NCI-H460 (cell line): ENCODE measurements at places on chromosomes 2 and 18. TPM values are rescaled to one million over a fixed set of nuclear protein-coding genes. Genes with fewer than 3 reads are reported as not detected.

GRCh38 chr2:102253140-102253752 lies 58.1 kb upstream of the IL1RL1 start:
- no peak for DNase-seq

DSC1 gene
- 0.10 and 0.14 TPM in 2 replicates for total RNA-seq

GRCh38 chr2:40448476-40449079 lies 3.3 kb downstream of the SLC8A1 start:
- DNase-seq: peak; percentile 51

DNA sequence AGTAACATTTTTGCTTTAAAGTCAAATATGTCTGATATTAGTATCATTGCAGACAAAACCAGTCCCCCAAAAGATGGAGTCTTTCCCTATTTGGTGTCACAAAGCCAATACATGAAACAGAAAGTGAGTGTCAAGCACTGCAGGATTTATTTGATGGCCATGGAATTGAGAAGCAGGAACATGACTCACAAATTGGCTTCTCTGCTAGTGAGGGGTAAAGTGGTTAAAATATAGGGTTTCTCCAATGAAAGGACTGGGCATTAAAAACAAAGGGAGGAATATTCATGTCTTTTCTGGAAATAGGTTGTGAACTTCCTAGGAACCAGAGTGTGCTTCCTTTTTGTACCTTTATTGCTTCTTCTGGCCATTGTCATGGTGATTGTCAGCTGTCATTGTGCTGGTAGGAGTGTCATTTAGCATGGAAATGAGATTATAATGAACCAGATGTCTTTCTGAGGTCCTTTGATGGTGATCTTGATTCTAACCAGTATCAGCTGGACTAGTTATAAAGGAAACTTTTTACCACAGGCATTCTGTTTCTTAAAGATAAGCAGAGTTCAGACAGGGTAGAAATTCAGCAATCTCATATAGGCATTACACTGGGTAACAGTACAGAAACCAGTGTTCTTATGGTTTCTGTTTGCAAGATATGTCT lies 4.1 kb downstream of the REG1B start:
- no peak for DNase-seq

GRCh38 chr2:12642332-12642731 lies 74.4 kb upstream of the TRIB2 start:
- DNase-seq: no peak

DNA sequence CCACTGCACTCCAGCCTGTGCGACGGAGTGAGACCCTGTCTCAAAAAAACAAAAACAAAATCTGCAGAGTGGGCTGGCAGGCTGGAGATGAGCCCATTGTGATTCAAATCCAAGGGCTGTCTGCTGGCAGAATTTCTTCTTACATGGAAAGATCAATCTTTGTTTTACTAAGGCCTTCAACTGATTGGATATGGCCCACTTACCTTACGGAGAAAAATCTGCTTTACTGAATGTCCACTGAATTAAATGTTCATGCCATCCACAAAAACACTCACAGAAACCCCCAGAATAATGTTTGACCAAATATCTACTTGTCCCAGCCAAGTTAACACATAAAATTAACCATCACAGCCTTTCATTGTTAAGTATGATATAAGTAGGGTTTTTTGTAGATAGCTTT lies 8.3 kb upstream of the FMNL2 start:
- no peak for DNase-seq

PRKD3 gene
- total RNA-seq: 54.8 and 56.1 TPM in 2 replicates

TUBA3E gene
- not detected in 2 replicates for total RNA-seq

DNA sequence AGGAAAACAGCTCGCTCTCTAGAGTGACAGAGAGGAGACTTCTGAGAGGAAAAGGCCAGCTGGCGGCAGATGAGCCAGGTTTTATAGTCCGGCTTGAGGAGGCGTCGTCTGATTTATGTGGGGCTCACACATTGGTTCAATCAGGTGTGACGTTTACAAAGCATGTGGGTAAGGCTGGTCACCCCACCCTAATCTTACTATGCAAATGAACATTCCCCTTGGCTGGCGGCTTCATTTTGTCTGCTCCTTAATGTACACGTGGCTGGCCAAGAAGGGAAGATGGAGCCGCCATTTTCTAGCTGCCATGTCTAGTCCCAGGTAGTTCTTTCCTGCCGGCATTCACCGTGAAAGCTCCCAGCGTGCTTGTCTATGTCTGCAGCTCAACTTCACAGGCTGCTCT lies 299.1 kb upstream of the SPRED2 start:
- DNase-seq: no peak

DNA sequence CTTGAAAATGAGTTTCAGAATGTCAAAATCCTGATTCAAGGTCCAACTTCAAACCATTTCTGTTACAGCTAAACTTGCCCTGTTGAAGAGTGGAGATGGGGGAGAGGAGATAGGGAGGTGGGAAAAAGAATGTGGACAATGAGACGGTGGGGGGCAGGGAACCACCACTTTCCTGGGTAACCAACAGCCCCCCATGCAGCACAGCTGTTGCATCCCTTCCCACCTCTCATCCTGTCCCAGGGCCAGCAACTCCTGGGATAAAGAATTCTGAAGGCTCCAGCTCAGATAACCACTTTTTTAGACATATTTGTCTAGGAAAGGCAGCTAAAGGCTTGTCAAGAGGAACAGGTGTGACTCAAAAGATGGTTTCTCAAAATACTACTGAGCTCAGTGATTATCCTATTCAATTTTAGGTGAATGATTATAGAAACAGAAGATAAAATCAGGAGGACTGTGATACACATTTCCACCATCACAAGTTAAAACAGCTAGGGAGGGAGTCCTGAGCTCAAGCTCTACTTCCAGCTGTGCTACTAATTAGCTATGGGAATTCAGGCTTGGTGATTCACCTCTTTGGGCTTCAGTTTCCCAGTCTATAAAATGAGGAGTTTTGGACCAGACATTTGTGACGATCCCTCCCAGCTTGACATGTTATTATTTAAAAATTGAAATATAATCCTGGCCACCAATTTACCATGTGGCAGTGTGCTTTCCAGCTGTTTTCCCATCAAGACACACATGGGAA lies 36.3 kb downstream of the HDHD2 start:
- DNase-seq: no peak

- DNase-seq: peak; percentile 68
These were observed 87.3 kb downstream of the HNRNPLL start for GRCh38 chr2:38515155-38516074.

- no peak for DNase-seq
These were observed 153.0 kb downstream of the GBX2 start for GRCh38 chr2:236015171-236015570.

GRCh38 chr18:63686871-63687270 lies 15.9 kb upstream of the SERPINB11 start:
- DNase-seq: no peak

- DNase-seq: no peak
These were observed 1.8 kb upstream of the CDK5R2 start for GRCh38 chr2:218957671-218958070.

- no peak for DNase-seq
These were observed 316.2 kb downstream of the EPHA4 start for GRCh38 chr2:221255862-221256261.

DNA sequence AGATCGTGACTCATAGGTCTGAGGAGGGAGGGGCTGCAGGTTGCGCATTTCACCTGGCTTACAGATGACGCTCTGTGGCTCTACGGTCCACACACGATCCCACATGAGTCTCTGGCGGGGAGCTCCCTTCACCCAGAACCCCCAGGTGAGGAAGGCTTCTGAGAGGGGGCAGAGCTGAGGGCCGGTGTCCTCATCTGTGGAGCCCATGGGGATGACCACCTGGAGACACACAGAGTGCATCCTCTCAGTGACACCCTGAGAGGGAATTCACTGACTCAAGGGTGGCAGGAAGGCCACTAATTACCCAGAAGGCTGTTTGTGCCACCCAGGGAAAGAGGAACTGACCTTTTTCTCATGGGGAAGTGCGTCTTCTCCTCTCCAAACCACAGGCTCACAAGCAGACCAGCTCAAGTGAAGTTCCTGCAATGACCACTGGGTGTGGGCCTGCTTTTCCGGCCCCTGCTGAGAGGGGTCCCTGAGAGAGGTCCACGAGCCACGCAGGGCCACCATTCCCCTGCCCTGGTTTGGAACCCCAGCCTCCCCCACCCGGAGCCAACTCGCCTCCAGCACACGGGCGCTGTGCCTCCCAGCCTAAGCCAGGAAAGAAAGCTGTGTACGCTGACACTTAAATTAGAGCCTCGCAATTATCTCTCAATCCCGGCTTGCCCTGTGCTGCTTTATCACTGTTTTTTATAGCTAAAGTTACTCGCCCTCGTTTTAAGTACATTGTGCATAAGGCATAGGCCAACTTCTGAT lies 114.1 kb downstream of the BCL11A start:
- no peak for DNase-seq

- no peak for DNase-seq
These were observed 28.4 kb downstream of the PMAIP1 start for GRCh38 chr18:59928201-59928600.

- no peak for DNase-seq
These were observed 445.5 kb upstream of the PKDCC start for GRCh38 chr2:41602341-41602740.

DNA sequence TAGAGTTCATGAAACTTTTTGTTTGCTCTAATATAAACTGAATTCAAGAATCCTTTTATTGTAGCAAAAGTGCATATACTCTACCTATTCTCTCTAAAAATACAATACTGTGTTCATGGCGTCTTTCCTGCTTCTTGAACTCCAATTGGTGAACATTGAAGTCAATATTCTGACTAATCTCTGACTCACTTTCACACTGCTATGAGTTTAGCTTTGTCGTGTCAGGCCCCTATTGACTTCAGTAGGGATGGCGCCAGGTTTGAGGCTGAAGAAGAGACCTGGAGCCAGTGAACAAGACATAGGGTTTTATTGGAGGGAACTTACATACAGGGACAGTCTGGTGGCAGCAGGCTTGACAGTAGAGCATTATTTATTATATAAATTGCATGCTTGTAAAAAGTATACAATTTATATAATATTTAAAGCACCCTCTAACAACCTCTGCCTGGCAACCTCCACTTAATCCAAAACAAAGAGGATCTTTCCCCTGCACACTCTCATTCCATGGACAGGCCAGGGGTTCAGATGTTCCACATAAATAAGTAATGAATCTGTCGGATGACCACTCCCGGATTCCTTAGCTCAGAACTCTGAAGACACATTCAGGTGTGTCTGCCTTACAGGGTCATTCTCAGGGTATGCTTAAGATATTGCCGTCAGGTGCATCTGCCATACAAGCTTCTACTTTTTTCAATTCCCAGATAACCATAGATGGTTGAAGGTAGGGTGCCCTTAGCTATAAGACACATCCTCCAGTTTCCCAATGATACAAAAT lies 141.0 kb downstream of the CERS6 start:
- DNase-seq: peak; percentile 59

AQP12B gene
- total RNA-seq: not detected in 2 replicates

- DNase-seq: no peak
These were observed 46.0 kb downstream of the SOCS6 start for GRCh38 chr18:70334728-70335329.

- DNase-seq: no peak
These were observed 100.0 kb downstream of the MAP2 start for GRCh38 chr2:209523867-209524266.

SCYGR7 gene
- total RNA-seq: not detected in 2 replicates

DNA sequence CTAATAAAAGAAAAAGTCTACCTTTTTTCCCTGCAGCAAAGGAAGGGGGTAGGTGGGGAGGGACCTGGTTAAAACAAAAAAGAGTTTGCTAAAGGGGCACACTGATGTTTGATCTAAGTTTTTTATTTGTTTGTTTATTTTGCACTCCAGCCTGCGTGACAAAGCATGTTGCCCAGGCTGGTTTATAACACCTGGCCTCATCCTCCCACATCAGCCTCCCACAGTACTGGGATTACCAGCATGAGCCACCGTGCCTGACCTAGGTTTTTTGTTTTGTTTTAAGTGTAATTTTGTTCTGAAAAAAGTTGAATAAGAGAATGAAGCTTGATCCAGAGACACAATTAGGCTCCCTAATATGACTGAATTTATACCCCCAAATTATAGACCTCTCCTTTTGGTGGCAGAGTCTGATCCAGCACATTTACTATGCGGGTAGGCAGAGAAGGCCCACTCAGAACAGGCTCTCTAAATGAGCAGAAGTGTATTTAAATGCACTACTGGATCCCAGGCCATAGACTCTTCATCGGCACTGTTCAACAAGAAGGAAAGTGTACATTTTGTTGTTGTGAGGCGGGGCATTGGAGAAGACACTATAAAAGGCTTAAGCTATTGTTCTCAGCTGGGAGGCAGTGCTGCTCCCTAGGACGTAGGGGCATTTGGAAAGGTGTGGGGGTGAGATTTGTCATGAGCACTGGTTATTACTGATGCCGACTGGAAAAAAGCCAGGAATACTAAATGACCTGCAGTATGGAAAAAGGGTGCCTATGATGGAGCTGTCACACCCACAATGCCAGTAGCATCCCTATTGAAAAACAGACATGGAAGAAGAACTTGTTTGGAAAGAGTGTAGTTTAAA lies 32.4 kb downstream of the MRPS9 start:
- DNase-seq: no peak

APCDD1 gene
- total RNA-seq: not detected in 2 replicates

COL4A3 gene
- total RNA-seq: 4.0 and 5.5 TPM in 2 replicates

ACMSD gene
- not detected in 2 replicates for total RNA-seq

GRCh38 chr18:2889761-2890192 lies 43.0 kb downstream of the EMILIN2 start:
- no peak for DNase-seq

DNA sequence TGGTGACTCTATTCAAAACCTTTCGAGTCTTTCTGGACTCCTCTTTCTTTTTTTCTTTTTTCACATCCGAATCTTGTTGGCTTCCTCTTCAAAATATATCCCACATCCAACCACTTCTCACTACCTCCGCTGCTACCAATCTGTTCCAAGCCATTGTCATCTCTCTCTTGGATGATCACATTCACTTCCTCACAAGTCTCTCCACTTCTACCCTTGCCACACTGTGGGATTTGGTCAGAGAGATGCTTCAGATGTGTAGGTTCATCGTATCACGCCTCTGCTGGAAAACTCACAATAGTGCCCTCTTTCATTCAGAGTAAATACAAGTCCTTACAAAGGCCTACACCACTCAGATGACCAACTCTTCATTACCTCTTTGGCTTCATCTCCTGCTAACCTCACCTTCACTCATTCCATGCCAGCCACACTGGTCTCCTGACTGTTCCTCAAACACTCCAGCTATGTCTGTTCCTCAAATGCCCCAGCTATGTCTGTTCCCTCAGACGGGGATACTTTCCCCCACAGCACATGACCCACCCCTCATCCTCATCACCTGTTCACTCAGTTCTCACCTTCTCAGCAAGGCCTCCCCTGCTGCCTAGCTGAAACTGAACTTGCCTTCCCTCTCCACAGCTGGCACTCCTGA lies 67.2 kb upstream of the PELI1 start:
- DNase-seq: no peak

COX5B gene
- 466 and 533 TPM in 2 replicates for total RNA-seq

CGREF1 gene
- total RNA-seq: 43.2 and 45.2 TPM in 2 replicates

GRCh38 chr2:237616373-237616733 lies 11.0 kb upstream of the LRRFIP1 start:
- DNase-seq: no peak

GRCh38 chr2:150081775-150082481 lies 405.5 kb downstream of the RND3 start:
- DNase-seq: no peak

OR6B2 gene
- total RNA-seq: not detected in 2 replicates
